ENCODE measurements at places on chromosomes 2 and 18. TPM values are rescaled to one million over a fixed set of nuclear protein-coding genes. Genes with fewer than 3 reads are reported as not detected.

- DNase-seq: no peak
Measured at GRCh38 chr2:238560234-238560633, 133.5 kb downstream of the ASB1 start.

GRCh38 chr2:17242813-17243485 lies 275.3 kb downstream of the RAD51AP2 start:
- DNase-seq: no peak

DNA sequence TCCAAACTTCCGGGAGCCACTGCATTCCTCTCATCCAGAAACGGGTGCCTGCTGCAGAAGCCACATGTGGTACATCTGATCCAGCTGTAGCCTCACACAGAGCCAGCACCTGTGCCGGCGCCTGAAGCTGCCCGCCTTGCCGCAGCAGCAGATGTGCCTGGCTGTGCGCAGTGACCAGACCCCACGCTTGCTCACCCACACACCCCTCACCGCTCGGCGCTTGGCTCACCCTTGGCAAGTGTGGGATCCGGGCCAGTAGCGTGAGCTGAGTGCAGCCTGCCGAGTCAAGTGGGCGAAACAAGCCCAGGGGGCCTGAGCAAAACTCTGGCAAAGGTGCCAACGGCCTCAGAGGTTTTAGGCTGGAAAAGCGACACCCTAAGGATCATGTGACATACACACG lies 220.1 kb upstream of the TMEFF2 start:
- DNase-seq: no peak

DNA sequence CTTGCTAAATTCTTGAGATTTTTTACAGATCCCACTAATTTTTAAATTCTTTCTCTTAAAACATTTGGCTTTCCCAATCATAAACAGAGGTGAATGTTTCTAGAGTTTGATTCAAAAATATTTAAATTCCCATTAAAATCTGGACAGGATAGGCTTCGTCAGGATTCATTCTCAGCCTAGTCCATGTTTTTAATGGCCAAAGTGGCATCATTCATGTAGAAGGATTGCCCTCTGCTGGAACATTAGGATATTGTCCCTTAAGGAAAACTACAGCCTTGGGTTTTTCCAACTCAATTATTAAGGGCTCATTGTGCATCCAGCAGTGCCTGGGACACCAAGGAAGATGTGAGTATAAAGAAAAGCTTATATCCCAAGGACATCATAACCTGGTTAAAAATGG lies 71.7 kb downstream of the TPGS2 start:
- DNase-seq: no peak

- DNase-seq: no peak
Measured at GRCh38 chr2:119464981-119465380, 33.3 kb downstream of the TMEM37 start.

GRCh38 chr2:1891971-1892486 lies 147.7 kb upstream of the PXDN start:
- no peak for DNase-seq

- no peak for DNase-seq
Measured at GRCh38 chr2:167890739-167891138, 356.7 kb downstream of the STK39 start.

GRCh38 chr2:9287400-9288045 lies 80.9 kb downstream of the ASAP2 start:
- no peak for DNase-seq

- no peak for DNase-seq
Measured at GRCh38 chr2:239283288-239283945, 117.4 kb downstream of the HDAC4 start.

- DNase-seq: no peak
Measured at GRCh38 chr18:48629730-48630324, 91.0 kb downstream of the CTIF start.

Gene BCL11A
- 2.3 TPM for total RNA-seq

Gene ALK
- not detected for total RNA-seq
